ENCODE measurements at places on chromosomes 12 and 14.

- no peak for DNase-seq
These were observed 11.6 kb upstream of the SMCO2 start for GRCh38 chr12:27434673-27435565.

- DNase-seq: no peak
These were observed 249.6 kb upstream of the TBX3 start for GRCh38 chr12:114933428-114934160.

DNA sequence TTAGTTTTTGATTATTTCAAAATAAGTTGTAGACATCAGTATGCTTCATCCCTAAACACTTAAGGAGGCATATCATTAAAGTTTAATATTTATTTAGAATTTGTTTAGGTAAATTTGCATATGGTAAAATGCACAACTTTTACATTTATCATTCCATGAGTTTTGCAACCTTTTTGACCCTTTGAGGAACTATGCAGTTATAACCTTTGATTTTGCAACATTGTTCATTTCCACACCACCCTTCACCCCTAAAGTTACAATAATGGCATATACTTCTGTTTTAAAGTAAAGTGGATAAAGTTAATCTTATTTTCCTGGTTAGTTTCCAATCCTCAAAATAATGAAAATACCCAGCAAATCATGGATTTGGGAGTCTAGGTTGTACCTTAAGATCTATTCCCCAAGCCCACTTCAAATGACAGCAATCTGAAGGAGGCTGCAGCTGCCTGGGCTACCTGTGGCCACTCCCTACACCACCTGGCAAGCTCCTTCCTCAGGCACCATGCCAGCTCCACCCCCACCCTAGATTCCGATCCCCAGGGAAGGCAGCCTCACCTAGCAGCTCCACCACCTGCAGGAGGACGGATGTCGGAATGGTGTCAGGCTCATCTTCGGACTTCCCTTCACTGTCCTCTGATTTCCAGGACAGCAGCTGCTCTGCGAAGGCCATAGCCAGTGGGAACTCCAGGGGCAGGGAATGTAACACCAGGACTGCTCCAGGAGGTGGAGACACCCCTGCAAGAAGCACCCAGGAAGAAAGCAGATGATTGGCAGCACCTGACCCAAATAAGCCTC lies 65.1 kb downstream of the TRAFD1 start:
- no peak for DNase-seq

GRCh38 chr14:69665631-69666030 lies 54.2 kb downstream of the SUSD6 start:
- DNase-seq: no peak

GRCh38 chr12:25733541-25733940 lies 180.5 kb upstream of the LMNTD1 start:
- no peak for DNase-seq

DNA sequence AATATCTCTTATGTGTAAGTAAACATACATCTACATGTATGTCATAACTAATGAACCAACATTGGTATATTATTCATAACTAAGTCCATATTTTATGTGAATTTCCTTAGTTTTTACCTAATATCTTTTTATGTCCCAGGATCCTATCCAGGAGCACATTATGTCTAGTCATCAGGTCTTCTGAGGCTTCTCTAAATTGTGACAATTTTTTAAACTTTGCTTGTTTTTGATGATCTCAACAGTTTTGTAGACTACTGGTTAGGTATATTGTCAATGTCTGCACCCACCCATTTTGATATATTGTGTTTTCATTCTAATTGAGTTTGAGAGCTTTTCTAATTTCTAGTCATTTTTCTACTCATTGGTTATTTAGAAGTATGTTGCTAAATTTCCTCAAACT lies 288.2 kb upstream of the DIO3 start:
- no peak for DNase-seq

- DNase-seq: no peak
These were observed 93.0 kb downstream of the IPO8 start for GRCh38 chr12:30602678-30603077.

GRCh38 chr14:82537831-82538230 lies 1004.2 kb upstream of the SEL1L start:
- no peak for DNase-seq

- no peak for DNase-seq
These were observed 4.8 kb upstream of the AVIL start for GRCh38 chr12:57823131-57823907.

GRCh38 chr14:54329082-54329695 lies 67.6 kb upstream of the CDKN3 start:
- no peak for DNase-seq

GRCh38 chr14:99947695-99948094 lies 117.5 kb upstream of the EVL start:
- DNase-seq: no peak

GRCh38 chr14:103808403-103809001 lies 38.9 kb downstream of the PPP1R13B start:
- DNase-seq: peak; percentile 19

GRCh38 chr12:66916189-66916588 lies 237.3 kb upstream of the GRIP1 start:
- no peak for DNase-seq

GRCh38 chr14:95526483-95527386 lies 8.1 kb upstream of the GLRX5 start:
- no peak for DNase-seq

- DNase-seq: peak; percentile 33
These were observed at the start of gene SAMD4A for GRCh38 chr14:54566410-54567223. Gene SAMD4A (plus strand): TSS chr14:54567128. CDS start chr14:54567917, 789 bp downstream.

GRCh38 chr12:59999291-59999690 lies 403.5 kb downstream of the SLC16A7 start:
- DNase-seq: no peak

DNA sequence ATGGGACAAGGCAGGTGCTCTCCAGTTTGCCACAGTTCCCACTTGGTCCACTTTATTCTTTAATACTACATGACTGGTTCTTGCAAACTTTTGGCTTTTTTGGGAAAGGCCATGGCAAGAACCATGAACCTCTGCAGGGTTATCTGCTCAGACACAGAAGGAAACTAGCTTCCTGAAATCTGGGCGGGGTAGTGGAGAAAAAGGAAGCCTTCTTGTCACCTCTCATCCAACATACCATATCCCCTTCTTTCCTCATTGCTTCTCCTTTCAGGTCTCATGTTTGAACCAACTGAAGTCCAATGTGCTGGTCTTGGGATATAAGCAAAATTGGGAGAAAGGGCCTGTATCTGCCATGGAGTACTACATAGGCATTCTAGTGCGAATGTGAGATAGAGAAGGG lies 5.5 kb upstream of the KLHL33 start:
- DNase-seq: no peak

DNA sequence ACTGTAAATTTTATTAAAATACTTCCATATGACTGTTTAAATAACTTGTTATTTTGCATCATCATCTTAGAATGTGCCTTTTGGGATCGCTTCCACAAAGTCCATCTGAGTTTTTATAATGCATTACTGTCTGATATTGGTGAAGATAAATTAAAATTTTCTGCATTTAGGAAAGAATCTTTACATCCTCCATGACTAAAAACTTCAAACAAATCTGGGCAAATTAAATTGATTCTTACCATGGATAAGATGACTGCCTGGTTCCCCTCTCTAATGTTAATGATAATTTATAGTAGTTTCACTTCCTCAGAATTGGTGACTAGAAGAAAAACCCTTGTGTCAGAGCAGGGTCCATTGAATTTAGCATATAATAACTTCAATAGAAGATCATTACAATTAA lies 94.7 kb upstream of the SLC38A4 start:
- no peak for DNase-seq

DNA sequence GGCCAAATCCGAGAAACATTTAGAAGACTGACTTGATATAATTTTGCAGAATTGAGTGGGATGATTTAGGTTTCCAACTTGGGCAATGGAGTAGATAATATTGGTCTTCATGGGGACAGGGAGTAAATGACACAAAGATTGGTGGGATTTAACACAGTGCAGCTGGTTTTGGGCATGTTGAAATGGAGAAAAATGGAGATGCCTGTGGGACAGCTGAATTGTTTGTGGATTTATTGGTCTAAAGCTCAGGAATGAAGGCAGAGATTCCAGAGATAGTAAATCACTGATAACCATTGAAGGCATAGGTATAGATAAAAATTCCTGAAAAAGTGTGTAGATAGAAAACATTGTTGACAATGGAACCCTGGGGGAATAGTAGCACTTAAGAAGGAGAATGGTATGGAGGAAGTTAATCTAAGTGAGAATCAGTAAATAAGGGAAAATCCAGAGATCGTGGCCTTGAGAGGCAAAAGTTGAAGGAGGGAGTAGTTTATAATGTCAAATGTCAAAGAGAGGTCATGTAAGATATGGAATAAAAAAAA lies 120.9 kb upstream of the ATP2B1 start:
- no peak for DNase-seq

GRCh38 chr12:19010087-19010486 lies 119.4 kb upstream of the PLEKHA5 start:
- no peak for DNase-seq

- no peak for DNase-seq
These were observed 168.2 kb downstream of the KIF26A start for GRCh38 chr14:104306450-104307040.

GRCh38 chr14:71290301-71290700 lies 383.0 kb downstream of the PCNX1 start:
- DNase-seq: no peak

- DNase-seq: peak; percentile 62
These were observed at the start of gene GALNT6 for GRCh38 chr12:51391283-51392123. Gene GALNT6 (minus strand): TSS chr12:51391406. CDS start chr12:51379781, 11,625 bp downstream.

DNA sequence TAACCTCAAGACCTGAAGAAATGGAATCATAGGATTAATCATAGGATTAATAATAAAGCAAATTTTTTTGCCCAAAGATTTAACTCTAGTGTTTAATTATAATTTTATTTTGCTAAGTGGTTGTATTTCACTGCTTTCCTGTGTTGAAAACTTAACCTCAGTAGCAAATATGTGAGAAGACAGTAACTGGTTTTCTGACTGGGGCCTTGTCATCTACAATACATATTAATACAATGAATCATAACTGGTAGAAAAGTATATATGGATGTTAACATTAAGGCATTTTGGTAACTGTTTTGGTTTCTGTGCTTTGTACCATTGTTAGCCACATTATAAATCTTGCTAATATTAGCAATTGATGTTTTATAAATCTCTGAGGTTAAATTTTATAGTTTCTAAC lies 92.2 kb downstream of the ACSS3 start:
- DNase-seq: no peak

All from stimulated activated CD8-positive, alpha-beta memory T cell treated with anti-CD3 and anti-CD28 coated beads, Interleukin-12 subunit alpha, Interleukin-12 subunit beta, amount 100 ng/mL, for 4 hours (primary cell).